Stimulated activated CD8-positive, alpha-beta memory T cell treated with anti-CD3 and anti-CD28 coated beads, Interleukin-15, amount 100 ng/mL, for 48 hours (primary cell): ENCODE measurements at places on chromosomes 2 and 18.

- no peak for DNase-seq
Observed at GRCh38 chr2:41791523-41791922, 256.3 kb upstream of the PKDCC start.

DNA sequence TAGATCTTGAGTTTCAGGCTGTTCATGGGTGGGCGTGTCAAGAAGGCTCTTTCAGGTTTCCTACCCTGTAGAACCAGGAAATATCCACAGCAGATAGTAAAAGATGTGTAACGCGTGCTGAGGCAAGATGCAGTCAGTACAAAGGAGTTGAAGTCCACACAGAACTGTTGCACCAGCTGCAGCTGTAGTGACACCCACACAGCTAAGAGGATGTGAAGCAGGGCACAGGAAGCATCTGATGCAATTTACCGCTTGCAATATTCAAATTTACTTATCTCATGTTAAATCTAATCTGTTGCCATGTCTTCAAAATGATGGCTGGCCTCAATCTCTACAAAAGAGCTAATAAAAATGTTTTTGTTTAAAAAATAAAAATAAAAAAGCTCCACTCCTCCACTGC lies 132.8 kb downstream of the ARHGAP15 start:
- peak; percentile 17 for DNase-seq

GRCh38 chr18:42814618-42815017 lies 300.9 kb downstream of the RIT2 start:
- DNase-seq: no peak

DNA sequence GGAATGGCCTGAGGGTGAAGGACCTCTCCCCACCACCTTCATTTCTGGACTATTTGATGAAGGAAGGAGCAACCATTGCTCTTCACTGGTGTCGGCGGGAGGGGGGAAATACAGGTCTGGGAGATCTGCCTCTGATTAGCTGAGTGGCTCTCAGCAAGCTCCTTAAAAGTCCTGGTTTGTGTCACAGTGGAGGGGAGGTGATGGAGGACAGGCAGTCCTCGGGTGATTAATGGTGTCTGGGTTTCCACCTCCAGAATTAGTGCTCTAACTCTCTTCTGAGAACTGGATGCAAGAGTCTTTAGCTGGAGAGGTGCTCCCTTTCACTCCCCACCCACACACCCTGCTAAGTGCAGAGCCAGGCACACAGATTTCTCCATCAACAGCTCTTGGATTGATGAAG lies 83.2 kb downstream of the TTC32 start:
- no peak for DNase-seq

- DNase-seq: no peak
Observed at GRCh38 chr18:79258447-79258846, 137.3 kb upstream of the NFATC1 start.

- DNase-seq: no peak
Observed at GRCh38 chr18:9661564-9661963, 46.5 kb upstream of the RAB31 start.

DNA sequence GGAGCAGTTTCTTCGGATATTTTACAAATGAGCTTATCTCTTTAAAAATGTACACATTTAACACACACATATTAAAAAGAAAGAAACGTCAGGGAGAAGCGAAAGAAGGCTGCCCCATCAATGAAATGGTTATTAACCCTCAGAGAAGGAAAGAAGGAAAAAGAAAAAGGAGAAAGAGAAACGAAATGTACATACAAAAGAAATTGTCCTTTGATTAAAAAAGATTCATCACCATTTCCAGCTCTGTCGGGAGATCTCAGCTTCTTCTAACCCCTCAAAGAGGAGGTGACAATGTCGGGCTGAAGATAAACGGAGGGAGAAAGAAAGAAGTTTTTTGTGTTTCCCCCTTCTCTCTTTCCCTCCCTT lies 1.5 kb downstream of the IKZF2 start:
- no peak for DNase-seq

GRCh38 chr18:64401268-64402060 lies 252.6 kb upstream of the LINC00305 start:
- no peak for DNase-seq

- DNase-seq: no peak
Observed at GRCh38 chr2:191063584-191063983, 49.6 kb upstream of the STAT1 start.

GRCh38 chr2:4391013-4391412 lies 687.6 kb downstream of the DCDC2C start:
- DNase-seq: no peak

GRCh38 chr2:217652761-217653639 lies 349.8 kb downstream of the TNS1 start:
- no peak for DNase-seq

GRCh38 chr2:16479721-16480120 lies 185.9 kb downstream of the CYRIA start:
- no peak for DNase-seq

DNA sequence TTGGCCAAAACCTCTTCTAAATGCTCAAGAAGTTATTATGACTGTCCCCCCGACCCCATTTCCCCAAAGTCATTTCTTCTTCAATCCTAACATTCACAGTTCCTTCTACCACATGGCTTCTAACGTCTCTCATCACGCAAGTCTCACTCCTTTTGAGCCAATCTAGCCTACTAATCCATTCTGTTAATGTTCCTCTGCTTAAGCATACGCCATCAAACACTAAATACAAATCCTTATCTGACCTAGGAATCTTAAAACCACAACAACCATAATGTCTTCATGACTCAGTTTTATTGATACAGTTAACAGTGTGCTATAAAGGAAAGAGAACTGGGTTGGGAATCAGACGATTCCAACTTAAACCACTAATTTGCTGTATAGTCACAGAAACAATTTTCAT lies 23.9 kb downstream of the HNRNPLL start:
- DNase-seq: no peak

DNA sequence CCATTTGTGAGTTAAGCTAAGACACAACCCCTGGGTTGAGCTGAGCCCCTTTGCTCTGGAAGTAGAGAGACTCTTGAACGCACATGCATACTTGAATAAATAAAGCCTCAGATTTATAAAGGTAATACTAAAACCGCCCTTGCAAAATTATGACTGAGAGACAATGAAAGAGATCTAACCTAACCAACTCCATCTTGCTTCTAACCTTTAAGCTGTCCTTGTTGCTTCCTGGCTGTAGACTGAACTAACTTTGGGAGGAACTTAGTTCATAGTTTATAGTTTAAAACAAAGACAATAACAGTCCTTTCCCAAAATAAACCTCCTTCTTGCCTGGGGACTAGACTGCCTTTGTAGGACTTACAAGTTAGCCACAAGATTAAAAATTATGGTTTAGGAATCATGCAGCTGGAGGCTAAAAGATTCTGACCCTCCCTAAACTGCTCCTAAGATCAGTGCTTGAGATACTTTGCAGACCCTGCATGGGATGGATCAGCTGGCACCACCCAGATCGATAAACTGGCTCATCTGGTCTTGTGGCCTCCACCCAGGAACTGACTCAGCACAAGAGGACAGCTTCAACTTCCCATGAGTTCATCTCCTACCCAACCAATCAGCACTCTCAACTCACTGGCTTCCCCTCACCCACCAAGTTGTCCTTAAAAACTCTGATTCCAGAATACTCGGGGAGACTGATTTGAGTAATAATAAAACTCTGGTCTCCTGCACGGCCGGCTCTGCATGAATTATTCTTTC lies 240.2 kb upstream of the SLC14A2 start:
- DNase-seq: no peak

DNA sequence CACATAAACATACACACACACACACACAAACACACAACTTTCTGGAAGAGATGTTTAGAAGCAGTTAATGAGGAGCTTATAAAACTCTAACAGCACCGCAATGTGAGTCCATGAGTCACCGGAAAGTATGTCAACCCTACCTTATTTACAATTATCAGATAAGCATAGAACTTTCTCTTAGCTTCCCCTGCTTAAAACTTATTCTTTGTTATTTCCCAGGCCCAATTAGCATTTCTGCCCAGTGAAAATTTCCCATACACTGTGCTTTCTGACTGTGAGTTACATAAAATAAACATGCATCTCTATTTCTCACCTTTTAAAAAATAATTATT lies 737.6 kb downstream of the LRP1B start:
- DNase-seq: no peak

DNA sequence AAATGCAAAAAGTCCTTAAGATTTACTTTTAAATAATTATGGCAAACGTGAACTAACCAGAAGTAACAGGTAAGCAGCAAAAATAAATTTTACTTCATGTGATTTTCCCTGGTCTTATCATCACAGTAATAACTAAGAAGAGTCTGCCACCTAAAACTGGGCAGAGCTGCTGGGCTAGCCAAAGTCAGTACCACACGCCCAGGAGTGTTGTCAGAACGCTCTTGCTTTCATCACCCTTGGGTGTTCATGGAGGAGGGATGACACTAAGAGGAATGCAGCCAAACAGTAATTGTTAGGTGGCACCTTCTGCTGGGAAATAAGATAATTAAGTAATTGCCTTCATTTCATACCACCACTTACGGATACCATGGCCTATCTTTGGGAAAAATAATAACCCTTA lies 92.0 kb upstream of the NEUROD1 start:
- DNase-seq: no peak

DNA sequence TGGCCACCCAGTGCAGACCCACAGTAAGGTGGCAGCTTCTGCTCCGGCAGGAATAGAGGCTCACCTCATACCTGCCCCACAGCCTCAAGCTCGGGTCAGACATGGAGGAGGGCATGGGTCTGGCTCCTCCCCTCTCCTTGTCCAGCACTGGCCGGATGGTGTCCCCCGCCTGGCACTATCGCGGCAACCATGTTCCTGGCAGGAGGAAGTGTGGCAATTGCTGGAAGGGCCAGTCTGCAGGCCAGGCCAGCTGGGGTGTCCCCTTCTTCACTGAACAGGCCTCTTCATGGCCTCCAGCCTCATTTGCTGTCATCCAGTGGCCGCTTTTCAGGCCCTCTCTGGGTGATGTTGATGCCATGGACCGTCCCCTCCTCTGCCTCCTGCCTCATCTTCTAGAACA lies 41.4 kb upstream of the SMAD7 start:
- no peak for DNase-seq

DNA sequence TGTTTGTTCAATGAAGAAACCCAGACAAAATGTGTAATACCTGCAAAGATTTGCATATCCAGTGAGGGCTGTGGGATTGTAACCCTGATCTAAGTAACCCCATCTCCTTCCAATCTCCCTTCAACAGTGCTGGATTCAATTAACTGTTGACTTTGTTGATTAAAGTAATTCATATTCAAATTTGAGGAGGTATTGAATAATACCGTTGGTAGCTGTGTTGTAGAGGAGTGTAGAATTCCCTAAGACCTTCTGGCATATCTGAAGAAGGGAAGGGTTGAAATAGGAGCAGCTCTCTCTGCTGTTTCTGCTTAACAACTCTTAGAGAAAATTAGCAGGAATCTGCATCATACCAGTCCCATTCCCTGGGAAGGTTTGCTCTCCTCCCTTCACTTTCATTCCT lies 28.2 kb downstream of the MAIP1 start:
- no peak for DNase-seq

- no peak for DNase-seq
Observed at GRCh38 chr2:64246962-64247361, 102.7 kb upstream of the PELI1 start.

- no peak for DNase-seq
Observed at GRCh38 chr2:225895126-225895525, 495.6 kb downstream of the NYAP2 start.

- DNase-seq: no peak
Observed at GRCh38 chr2:172829229-172829628, 93.6 kb downstream of the RAPGEF4 start.
